GM23248 (cell line): ENCODE measurements at places on chromosomes 3 and 15. TPM values are rescaled to one million over a fixed set of nuclear protein-coding genes. Genes with fewer than 3 reads are reported as not detected.

DNA sequence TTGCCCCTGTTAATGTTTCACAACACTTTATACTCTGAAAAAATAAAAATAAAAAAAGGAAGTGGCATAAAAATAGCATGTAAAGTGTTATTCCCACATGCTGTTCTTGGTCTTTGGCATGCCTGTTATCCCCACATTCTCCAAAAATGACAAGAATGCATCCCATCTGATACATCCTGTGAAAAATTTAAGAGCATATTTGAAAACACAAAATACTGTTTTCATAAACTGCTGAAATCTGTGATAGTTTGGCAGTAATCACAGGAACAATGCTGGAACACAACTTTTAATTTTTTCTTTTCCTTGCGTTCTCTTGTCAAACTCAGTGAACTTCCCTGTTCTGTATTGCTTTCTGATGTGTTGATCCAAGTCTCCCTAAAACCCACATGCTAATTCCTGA lies 288.8 kb downstream of the ROBO2 start:
- H3K4me3 ChIP-seq: peak overlapping the region; percentile 41
- H3K27ac ChIP-seq: peak overlapping the region; percentile 67
- H3K36me3 ChIP-seq: no peaks in the 10 kb centered on the region
- peaks cover 14% of the 10 kb centered on the region for H3K4me1 ChIP-seq
- H3K27me3 ChIP-seq: no peaks in the 10 kb centered on the region
- peak; percentile 23 for DNase-seq

DNA sequence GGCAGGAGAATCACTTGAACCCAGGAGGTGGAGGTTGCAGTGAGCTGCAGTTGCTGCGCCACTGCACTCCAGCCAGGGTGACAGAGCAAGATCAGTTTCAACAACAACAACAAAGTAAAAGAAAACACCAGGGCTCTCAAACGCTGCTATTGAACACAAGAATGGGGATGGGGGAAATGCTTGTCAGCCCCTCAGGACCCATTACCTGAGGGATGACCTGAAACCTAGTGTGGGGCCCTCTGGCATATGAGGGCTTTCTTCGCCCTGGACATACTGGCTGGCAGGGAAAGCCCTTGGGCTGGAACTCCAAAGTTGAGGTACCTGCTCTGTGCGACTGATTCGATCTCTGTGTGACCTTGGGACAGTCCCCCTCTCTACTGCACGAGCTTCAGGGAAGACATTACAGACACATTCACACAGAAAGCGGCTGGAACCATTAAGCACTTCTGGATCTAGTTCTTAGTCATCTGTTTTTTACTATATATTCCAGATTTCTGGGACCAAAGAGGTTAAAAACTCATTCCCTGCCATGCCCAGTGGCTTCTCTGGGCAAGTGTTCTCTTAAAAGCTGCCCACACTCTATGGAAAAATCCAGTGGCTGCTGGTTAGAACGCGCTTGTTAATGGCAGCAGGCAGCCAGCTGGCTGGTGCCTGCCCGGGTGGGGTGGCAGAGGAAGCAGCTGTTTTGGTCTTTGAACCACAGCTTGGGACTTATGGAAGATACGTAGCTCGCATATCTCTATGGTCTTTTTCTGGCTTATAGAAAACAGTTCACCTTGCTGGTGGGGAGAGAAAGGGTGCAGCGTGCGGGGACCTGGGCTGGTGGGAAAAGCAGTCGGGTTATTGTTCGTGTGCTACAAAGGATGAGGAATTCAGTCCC lies 57.2 kb downstream of the ATP1B3 start:
- no peak for DNase-seq
- H3K4me3 ChIP-seq: no peak overlapping the region
- H3K4me1 ChIP-seq: no peaks in the 10 kb centered on the region

GRCh38 chr15:66747886-66748707 lies 46.1 kb downstream of the SMAD6 start:
- peak; percentile 76 for DNase-seq
- peak overlapping the region; percentile 78 for H3K27ac ChIP-seq
- no peaks in the 10 kb centered on the region for H3K36me3 ChIP-seq

DNA sequence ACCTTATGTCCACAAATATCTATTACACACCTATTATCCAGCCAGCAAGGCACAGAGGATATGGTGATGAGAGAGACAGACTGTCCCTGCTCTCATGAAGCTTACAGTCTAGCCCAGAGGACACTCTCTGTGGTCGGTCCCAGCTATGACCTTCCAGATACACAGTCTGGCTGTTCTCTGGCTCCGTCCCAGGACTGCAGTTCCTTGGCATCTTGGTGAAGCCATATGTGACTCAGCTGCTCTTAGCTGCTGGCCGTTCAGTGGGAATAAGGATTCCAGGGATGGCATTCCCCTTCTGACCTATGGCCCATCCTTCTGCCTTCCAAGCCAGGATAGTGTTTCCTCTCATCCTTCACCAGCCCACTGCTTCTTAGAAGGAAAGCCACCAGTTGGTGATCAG lies 30.8 kb downstream of the MEX3B start:
- H3K27me3 ChIP-seq: 0 out of 2 replicates have a peak, but pooled peaks cover 10% of the 10 kb centered on the region
- no peaks in the 10 kb centered on the region for H3K4me1 ChIP-seq
- no peak overlapping the region for H3K27ac ChIP-seq
- H3K36me3 ChIP-seq: no peaks in the 10 kb centered on the region
- H3K4me3 ChIP-seq: no peak overlapping the region

DNA sequence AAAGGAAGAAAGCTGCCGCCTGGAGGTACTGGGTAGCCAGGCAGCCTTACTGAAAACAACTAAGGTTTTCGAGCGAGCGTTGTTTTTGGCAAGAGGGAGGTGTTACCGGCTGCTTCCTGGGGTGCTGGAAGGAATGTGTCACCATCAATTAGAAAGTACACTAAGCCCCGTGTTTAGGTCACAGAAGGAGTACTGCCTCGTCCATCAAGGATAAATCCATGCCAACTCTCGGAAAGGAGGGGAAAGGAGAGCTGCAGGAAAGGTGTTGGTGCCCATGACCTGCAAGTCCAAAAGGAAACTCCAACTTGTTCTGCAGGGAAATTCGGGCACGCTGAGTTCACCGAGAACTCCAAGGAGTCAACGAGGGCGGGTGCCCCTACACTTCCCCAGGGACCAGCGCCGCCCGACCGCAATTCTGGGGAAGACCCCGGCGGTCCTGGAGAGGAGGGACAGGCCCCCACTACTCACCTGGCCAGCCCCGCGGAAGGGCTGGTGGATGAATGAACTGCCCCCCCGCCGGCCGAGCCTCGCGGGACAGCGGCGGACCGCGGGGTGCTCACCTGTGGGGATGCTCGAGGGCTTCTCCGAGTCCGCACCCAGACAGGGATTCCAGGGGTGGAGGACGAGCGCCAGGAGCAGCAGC lies 542 bp downstream of the PLOD2 start:
- H3K36me3 ChIP-seq: no peaks in the 10 kb centered on the region
- H3K4me1 ChIP-seq: peaks cover 65% of the 10 kb centered on the region
- H3K27ac ChIP-seq: peak overlapping the region; percentile 91
- no peaks in the 10 kb centered on the region for H3K27me3 ChIP-seq
- peak; percentile 94 for DNase-seq

GRCh38 chr15:59312205-59312604 lies 60.5 kb downstream of the MYO1E start:
- H3K36me3 ChIP-seq: no peaks in the 10 kb centered on the region
- peaks cover 47% of the 10 kb centered on the region for H3K4me1 ChIP-seq
- no peak for DNase-seq
- H3K27me3 ChIP-seq: no peaks in the 10 kb centered on the region

The SERPINI2 gene
- total RNA-seq: not detected in 2 replicates

The PHLDB2 gene
- 60.6 and 63.9 TPM in 2 replicates for total RNA-seq

The GOLGA8N gene
- 0.63 and 0.65 TPM in 2 replicates for total RNA-seq

The IQCH gene
- total RNA-seq: 1.8 and 4.1 TPM in 2 replicates

The MST1 gene
- 6.3 and 6.4 TPM in 2 replicates for total RNA-seq
